ENCODE measurements at places on chromosomes 7 and 10.
A peak's percentile ranks its signal among the peaks of the same experiment; 100 is the strongest.

DNA sequence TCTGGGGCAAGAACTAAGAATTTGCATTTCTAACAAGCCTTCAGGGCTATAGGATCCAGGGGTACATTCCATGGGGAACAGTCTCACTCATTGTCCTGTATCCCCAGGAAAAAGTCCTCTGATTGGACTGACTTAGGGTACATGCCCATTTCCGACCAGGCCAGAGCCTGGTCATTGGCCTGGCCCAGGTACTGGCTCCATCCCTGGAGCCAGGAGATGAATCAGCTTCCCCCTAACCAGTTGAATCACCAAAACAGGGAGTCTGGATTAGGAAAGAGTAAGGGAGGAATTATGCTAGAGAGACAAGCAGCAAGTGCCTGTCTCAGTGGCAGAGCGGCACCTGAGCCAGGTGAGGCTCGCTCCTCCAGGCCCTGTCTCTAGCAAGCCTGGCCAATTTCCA, 137.5 kb downstream of the FGFR2 start:
- DNase-seq = no peak

- DNase-seq = no peak
Measured at GRCh38 chr10:85847085-85847484, 519.5 kb downstream of the GRID1 start.

DNA sequence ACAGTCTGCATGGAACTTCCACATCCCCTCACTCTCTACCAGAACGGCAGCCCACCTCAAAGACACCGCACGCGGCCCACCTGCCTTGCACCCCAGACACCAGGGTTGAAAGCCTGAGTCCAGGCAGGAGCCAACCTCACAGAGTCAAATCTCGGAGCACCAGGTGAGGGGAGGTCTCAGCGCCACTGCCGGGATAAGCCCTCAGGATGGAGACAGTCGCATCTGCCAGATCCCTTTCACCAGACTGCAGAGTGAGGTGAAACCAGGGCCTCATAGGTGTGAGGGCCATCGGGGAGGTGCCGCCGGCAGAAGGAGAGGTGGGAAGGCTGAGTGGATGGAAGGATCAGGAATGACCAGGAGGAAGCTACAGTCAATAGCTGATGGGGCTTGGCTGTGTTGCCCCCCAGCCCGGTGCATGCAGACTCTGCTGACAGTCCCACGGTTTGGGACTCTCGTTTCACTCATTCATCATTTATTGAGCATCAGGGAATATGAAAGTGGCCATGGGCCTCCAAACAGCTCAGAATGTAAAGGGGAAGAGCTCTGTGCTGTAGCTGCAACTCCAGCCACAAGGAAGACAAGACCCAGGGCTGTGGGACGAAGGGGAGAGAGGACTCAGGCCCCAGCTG, 315.0 kb downstream of the PTPRN2 start:
- no peak for DNase-seq

DNA sequence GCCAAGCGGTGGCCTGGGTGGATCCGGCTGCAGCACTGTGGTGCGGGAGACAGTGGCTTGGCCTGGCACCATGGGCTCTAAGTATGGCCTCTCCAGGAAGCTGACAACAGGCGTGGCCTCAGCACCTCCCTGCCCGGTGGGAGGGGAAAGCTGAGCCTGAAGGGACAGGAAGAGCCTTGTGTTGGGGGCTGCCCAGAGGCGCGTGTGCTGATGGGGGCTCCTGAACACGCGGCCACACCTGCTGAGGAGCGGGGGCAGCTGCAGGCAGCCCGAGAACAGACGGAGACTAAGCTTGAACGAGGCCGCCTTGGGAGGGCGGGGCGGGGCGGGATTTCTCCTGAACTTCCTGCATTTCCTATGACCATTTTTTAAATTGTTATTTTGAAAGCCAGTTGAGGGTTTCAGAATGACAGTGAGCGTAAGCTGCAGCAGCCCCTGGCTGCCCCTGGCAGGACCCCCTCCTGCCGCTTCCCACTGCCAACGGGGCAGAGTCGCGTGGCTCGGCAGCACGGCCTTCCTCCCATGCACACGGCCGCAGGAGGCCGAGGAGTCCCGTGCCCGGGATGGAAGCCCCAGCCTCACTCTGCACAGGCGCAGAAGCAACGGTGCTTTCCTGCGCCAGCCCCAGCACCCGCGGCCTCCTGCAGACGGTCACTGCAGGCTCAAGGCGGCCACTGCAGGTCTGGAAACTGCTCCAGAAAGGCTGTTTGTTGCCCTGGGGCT, 43.2 kb downstream of the DPYSL4 start:
- DNase-seq = peak; percentile 85

DNA sequence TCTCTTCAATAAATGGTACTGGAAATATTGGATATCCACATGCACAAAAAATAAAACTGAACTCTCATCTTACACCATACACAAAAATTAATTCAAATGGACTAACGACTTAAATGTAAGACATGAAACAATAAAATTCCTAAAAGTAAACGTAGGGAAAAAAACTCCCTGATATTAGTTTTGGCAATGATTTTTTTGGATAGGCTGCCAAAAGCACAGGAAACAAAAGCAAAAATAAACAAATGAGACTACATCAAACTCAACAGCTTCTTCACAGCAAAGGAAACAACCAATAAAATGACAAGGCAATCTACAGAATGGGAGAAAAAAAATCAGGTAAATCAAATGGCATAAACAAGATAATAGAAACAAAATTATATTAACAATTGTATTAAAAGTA, 65.7 kb downstream of the ORC5 start:
- DNase-seq = no peak

DNA sequence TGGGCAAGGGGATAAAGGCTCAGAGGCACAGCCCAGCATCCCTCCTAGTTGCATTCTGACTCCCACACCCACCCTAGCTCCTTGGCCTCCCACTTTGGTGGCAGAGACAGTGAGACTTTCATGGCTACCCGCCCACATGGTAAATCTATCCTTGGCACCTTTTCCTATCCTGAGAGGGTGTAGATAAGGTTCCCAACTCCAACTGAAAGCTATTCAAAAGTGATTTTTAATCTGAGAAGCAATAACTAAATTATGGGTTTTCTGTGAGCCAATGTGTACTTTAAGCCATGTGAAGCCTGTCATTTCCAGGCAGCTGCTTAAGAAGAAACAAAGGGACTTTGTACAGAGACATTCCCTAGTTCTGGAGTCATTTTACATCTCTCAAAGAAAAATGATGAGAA, 9.1 kb downstream of the LAMB1 start:
- no peak for DNase-seq

Measured in GM10248 (cell line).